ENCODE measurements at places on chromosomes 3 and 15. TPM values are rescaled to one million over a fixed set of nuclear protein-coding genes. Genes with fewer than 3 reads are reported as not detected.

GRCh38 chr3:126578702-126579101 lies 20.0 kb upstream of the C3orf22 start:
- no peak for DNase-seq

DNA sequence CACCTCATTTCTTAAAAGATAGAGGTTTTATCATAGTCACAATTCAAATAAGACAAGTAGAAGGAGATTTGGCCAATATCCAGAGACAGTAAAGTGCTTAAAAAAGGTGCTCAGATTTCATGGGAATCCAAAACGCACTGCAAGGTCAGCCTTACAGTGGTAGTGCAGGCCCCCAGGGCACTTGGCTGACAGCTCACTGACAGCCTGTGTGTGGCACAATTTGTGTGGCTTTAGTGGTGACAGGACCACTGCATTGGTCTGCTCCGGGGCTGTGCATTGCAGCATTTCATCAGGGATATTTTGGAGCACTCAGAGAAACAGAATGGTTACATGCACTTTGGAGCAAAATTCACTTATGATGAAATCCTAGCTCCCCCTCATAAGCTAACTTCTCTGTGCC lies 544.3 kb downstream of the NTRK3 start:
- peak; percentile 28 for DNase-seq

DNA sequence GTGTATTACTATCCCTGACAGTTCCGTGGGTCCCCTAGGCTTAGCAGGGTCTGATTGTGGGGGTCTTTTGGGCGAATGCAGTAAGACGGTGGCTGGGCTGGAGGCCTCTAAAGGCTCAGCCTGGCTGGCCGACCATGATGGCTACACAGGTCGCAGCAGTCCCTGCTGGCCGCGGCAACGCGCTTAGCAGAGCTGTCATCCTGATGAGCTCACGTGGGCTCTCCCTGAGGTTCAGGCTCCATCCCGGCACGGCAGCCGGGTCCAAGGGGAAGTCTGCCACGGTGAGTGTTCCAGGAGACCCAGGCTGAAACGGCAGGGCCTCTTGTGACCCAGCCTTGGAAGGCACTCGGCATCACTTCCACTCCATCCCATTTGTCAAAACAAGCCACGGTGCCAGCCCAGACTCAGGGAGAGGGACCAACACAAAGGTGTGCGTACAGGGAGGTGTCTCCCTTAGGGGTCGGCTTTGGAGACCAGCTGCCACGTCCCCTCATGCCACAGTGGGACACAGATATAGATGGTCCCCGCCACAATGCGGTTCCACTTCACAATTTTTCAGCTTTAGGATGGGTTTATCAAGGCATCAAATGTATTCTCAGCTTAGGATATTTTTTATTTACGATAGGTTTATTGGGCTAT lies 101.8 kb downstream of the XXYLT1 start:
- DNase-seq, result peak; percentile 46

DNA sequence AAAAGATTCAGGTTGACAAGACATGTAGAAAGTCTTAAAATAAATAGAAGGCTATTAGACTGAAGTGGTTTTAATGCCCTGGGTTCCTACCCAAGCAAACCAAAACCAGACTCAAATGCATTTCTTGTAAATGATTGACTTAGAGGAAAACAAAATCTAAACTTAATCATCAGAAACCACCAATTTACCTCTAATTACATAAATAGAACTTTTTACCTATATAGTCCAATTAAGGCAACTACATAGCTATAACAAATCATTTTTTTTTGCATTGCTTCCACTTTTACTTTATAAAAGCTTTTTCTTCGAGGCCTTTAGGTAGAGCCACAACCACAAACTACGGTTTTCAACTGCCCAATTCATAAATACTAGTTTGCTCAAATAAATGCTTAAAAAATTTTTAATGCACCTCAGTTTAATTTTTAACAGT lies 231.3 kb upstream of the ARHGEF26 start:
- no peak for DNase-seq

DNA sequence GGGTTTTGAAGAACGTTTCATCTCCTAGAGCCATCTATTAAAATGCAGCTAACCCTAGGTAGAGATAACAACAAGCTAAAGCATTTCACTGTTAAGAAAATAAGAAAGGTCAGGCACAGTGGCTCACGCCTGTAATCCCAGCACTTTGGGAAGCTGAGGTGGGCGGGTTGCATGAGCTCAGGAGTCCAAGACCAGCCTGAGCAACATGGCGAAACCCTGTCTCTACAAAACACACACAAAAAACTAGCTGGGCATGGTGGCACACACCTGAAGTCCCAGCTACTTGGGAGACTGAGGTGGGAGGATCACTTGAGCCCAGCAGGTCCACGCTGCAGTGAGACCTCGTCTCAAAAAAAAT lies 5.4 kb upstream of the TBC1D5 start:
- no peak for DNase-seq

- DNase-seq, result peak; percentile 88
These were observed 449 bp downstream of the RAF1 start for GRCh38 chr3:12663401-12663935.

DNA sequence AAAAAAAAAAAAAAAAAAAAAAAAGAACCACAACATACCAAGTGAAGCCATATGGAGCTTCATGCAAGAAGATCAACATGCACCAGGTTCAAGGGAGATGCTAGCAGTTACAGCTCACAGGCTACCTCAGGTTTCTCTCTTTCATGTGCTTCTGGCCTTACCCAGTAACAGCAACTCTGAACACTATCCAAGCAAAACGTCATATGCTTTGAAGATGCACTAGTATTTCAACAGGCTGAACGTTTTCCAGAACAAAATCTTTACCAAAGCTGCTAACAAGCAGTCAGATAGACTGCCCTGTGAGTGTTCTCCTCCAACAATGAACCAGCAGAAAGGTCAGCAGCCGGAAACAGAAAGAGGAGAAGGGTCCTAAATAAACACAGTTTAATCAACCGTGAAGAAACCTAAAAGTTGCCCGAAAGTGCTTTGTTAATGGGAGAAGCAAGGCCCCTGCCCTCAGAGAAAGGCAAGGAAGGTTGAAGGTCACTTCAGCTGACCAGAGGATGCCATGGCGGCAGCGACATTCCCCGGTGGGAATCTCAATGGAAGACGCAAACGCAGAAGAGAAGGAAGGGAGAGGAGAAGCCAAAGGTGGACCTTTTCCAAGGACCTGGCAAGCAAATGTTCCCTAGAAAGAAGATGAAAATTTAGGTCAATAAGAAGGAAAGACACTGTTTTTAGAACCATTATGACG lies 80.1 kb downstream of the CCNL1 start:
- DNase-seq, result peak; percentile 62

- DNase-seq, result no peak
These were observed 69.9 kb downstream of the COL8A1 start for GRCh38 chr3:99708207-99708745.

DNA sequence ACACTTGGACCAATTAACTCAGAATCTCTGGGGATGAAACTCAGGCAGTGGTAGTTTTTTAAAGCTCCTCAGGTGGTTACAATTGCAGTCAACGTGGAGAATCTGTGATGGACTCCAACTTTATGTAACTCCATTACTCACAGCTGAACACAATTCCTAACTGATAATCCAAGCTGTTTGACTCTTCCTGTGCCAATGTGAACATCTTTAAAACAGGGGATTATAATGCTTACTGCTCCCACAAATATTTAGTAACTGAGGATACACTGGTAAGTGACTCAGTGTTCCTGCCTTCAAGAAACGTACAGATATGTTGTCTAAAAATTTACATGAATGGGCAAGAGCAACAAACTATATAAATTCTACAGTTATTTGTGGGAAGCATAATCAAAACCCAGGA lies 85.6 kb downstream of the OSBPL10 start:
- no peak for DNase-seq

DNA sequence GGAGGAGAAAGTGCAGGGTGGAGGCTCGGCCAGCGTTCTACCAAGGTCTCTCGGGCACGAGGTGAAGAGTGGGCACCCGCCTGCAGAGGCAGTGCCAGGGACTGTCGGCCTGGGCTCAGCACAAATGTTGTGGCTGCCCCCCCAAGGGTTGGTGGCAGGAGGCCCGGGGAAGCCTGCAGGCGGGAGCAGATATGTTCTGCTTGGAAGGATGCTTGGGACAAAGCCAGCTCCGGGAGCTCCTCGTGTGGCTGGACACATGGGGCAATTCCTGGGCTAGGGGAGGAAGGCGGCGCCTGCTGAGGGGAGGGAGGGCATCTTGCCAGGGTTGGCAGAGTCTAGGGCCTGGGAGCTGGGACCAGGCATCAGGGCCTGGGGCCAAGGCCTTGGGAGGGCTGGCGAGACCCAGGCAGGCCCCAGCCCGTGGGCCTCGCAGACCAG lies 30.4 kb upstream of the FBLN2 start:
- peak; percentile 96 for DNase-seq

DNA sequence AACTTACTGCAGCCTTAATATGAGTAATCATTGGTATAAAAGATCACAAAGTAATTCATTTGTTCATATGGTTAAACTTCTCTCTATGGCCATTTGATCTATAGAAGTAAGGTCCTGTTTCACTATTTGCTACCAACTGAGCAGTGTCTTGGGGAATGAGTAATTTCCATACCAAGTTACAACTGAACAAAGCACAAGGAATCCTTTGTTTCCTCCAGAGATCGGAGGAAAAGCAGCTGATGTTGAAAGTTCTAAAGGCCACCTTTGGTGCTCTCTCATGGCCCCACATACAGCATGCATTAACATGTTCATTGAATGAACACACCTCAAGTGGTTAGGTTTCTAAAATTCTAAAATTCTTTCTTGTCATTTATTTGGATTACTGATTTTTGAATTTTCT lies 7.1 kb upstream of the CNTN3 start:
- DNase-seq, result no peak

- DNase-seq, result no peak
These were observed 61.1 kb upstream of the ZBTB20 start for GRCh38 chr3:115208066-115208750.

GRCh38 chr15:92811148-92811913 lies 88.8 kb upstream of the CHD2 start:
- DNase-seq, result no peak

- DNase-seq, result no peak
These were observed 65.4 kb upstream of the PEX5L start for GRCh38 chr3:180102134-180102533.

- no peak for DNase-seq
These were observed 165.0 kb downstream of the MEX3B start for GRCh38 chr15:81880833-81881232.

GRCh38 chr15:85950101-85950500 lies 129.6 kb upstream of the AGBL1 start:
- DNase-seq, result no peak

GRCh38 chr15:64560501-64560900 lies 100.1 kb downstream of the ZNF609 start:
- no peak for DNase-seq

- no peak for DNase-seq
These were observed 122.6 kb downstream of the KCNMB2 start for GRCh38 chr3:178658694-178659325.

- no peak for DNase-seq
These were observed 841 bp downstream of the POGLUT1 start for GRCh38 chr3:119469418-119470189.

DNA sequence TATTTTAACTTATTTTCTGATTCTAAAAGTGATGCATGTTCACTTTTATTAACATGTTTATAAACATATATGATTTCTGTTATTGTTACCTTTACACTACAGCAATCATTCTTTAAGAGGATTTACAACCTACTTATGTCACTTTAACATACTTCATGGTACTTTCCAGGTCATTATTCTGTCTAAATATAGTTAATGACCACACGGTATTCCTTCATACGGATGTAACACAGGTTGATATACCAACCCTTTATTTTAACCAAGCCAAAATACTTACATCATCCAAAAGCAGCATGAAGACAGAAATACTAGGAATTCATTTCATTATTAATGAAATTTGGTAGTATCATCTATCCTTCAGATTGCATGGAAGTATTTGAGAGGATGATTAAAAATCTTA lies 18.6 kb downstream of the PIK3R4 start:
- DNase-seq, result no peak

GRCh38 chr3:11609481-11609880 lies 34.2 kb downstream of the VGLL4 start:
- DNase-seq, result no peak

DNA sequence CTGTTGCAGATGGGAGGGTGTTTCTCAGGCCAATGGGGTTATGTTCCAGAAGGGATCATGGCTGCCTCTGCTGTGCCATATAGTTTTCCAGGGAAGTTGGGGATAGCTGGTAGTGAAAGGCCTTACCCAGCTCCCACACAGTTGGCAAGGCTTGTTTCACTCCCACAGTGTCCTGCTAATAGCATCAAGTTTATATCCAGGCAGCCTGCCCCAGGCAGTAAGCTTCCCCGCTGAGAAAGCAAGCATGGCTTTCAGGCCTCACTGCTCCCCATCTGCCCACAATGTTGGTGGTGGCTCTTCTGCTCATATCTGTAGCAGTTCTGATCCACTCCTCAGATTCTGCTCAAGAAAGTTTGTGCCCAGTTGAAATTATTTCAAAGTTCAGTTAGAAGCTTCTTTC lies 50.9 kb upstream of the DCBLD2 start:
- no peak for DNase-seq

Gene CADPS
- 2.2 TPM for total RNA-seq

Gene CHRNB4
- not detected for total RNA-seq

Gene DUOXA2
- not detected for total RNA-seq

Gene DOCK3
- 2.0 TPM for total RNA-seq

Gene TRAIP
- total RNA-seq, result 3.2 TPM

Gene VGLL3
- total RNA-seq, result 8.0 TPM

Gene STXBP5L
- total RNA-seq, result not detected

Gene ALDH1A3
- 6.5 TPM for total RNA-seq

Gene ZPLD1
- total RNA-seq, result 1.3 TPM

Gene MORC1
- total RNA-seq, result not detected
